ENCODE measurements at places on chromosomes 6 and 20.
A peak's percentile ranks its signal among the peaks of the same experiment; 100 is the strongest.

- no peak for DNase-seq
Observed at GRCh38 chr6:43944908-43945767, 175.1 kb downstream of the VEGFA start.

DNA sequence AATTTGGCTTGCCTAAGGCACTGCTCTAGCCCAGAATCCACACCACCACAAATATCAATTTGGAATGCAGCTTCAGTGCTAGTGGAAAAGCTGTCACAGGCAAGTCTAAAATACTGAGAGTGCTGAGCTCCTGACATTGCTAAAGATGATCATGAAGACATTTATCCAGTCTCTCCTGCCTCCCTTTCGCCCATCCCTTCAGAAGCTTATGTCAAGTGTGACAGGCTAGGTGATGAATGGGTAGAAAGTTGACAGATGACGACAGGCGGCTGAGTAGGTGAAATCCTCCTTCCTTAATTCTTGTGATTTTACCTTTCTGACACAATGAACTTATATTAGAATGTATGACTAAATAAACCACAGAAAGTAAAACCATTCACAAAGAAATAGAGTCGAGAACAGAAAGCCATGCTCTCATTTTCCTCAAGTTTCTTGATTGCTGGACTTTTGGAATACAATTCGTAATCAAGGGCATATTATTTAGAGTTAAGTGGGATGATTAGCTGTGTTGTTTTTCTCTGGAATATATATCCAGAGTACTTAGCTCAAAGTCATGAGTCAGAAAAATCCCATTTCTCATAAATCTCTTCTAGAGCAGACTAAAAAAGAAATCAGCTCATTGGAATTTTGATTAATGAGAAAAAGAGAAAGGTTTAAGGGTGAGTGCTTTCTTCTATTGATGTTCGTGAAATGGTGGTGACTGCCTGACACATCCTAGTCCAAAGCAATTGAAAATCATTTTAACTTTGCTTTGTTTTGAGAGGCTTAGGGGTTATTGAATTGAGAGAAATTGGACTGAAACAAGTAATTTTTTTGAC is 1228.2 kb upstream of the CITED2 start:
- DNase-seq = no peak

DNA sequence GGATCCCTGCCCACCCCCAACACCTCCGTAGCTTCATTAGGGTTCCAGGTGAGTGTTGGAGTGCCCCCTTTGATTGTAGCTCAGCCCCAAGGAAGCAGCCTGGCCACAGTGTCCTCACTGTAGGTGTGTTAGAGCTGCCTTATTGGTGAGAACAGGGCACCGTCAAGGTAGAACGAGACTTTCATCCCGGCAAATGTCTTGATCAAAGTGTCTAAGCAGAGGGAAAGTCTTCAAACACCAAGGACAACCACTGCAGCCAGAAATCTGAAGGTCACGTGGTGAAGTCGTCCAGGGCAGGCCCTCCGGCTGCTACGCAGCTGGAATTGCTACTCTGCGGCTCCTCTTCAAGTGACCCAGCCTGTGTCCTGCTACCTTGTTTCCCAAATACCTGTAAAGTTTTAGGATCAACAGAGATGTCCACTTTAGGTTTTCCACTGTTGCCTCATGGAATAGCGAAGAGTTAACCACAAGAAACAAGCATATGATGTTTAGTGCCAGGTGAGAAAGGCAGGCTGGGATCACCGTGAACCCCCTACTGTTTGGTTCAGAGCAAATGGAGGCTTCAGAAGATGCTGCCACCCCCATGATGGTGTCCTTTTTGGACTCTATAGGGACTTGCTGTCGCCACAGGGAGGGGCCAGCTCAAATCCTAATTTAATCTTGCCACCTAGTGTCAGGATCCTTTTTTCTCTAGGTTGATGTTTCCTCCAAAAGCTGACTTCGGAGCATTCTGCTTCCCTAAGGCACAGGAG is 1.7 kb upstream of the DLL1 start:
- no peak for DNase-seq

GRCh38 chr6:167121335-167121841 is 1.5 kb upstream of the CCR6 start:
- no peak for DNase-seq

DNA sequence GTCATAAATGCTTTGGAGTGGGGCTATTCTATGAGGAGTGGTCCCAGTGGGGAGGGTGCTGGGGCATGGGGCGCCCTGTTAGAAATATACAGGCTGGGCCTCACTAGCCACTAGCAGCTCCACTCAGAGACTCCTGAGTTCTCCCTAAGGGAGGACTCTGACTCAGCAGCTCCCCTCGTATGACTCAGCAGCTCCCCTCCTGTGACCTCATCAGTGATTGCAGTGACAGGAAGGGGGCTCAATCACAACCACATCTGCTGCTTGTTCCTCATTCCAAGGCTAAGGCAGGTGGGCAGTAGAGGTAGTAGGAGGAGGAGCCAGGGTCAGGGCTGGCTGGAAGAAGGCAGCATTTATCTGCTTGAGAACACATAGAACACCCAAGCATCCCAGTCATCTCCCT is 73.7 kb downstream of the PRND start:
- no peak for DNase-seq

GRCh38 chr6:169231790-169232506 is 21.7 kb downstream of the THBS2 start:
- DNase-seq = peak; percentile 39
